Muscle of back (tissue), 13 donors: ENCODE measurements at places on chromosomes 12 and 14. TPM values are rescaled to one million over a fixed set of nuclear protein-coding genes. Genes with fewer than 3 reads are reported as not detected.

The IAPP gene
- not detected for polyA plus RNA-seq

The KIF5A gene
- not detected for polyA plus RNA-seq

The LRTM2 gene
- 0.12 TPM for polyA plus RNA-seq

- DNase-seq: no peak
Measured at GRCh38 chr14:63551332-63551731, 8.2 kb upstream of the PPP2R5E start.

GRCh38 chr12:66055837-66056319 is 74.7 kb downstream of the LLPH start:
- DNase-seq: no peak

DNA sequence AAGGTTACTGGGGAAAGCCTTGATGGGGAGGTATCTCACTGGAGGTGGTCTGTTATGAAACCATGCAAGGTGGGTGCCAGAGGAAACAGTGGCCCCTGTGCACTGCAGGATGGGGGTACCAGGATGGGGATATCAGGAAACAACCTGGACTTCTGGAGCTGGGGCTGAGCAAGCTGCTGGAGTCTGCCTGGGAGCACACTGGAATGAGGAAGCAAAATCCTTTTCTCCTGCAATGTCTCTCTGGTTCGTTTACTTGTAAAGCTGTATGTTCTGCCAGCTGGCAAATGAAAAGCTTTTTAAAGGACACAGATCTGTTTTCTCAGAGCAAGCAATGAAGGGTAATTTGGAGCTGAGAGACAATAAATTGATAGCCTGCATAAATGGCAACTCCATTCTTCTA is 23.2 kb upstream of the SERPINA1 start:
- DNase-seq: no peak
